ENCODE measurements at places on chromosomes 6 and 20. TPM values are rescaled to one million over a fixed set of nuclear protein-coding genes. Genes with fewer than 3 reads are reported as not detected.
A peak's percentile ranks its signal among the peaks of the same experiment; 100 is the strongest.

MCCD1 gene
- total RNA-seq = not detected

REM1 gene
- not detected for total RNA-seq

NOX3 gene
- not detected for total RNA-seq

DNA sequence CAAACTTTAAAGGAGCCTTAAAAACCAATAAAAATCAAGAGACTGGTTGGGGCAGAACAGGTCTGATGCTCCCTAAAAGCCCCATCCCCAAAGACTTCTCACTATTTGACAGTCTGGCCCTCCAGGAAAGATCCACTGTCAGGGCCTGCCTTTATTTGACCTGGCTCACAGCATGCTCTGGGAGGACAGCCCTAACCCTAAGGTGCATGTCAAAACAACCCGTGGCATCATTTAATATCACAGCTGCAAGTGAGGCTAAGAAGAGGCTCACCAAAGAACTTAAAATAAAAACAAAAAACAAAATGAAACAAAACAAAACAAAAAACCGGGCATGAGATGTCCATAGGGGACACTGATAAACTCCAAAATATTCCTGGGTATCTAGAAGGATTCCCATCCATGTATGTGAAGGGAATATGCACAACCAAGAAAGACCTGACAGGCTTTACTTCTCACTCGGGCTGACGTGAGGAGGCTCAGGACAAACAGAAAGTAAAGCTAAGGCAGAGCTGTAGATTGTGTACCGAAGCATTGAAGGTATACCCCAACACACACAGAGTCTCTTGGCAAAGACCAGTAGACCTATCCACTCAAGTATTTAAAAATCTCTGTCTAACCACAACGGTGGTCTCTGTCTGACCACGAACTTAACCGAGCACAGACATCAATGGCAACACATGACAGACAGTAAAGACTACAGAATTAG, 57.3 kb downstream of the AHI1 start:
- no peak for DNase-seq

GRCh38 chr6:49409951-49410542, 53.0 kb downstream of the MMUT start:
- peak; percentile 67 for DNase-seq

DNA sequence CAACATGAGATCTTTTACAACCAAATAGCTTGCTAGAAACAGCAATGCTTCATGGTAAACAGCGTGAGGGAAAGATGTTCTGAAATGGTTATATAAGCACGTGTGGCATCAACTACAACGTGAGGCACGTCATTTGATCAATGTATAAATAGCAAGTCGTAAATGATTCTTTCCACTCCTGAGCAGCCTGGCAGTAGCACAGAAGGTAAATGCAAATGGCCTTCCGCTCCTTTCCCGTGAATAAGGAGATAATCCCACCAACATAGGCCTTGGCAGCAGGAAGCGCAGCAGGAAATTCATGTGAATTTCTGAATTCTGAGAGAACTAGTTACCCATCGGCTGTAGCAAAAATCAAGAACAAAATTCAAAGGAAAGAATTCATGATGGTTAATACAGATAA, 17.0 kb downstream of the RPS6KA2 start:
- no peak for DNase-seq

DNA sequence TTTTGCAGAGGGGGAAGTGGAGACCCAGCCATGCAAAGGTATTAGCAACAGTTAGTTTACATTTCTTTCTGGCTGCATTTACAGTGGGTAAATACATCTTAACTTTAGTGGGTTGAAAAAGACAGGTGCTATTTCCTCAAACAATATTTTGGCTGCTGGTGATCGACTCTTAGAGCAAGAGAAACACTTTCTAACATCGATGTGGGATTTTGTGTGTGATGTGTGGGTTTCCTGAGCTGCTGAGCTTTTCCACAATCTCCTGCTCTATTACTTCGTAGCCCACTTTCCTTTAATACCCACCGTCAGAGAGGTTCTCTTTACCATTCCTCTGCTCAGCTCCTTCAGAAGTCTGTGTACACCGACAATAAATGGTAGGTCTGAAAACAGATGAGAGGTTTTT, 339.0 kb downstream of the NRN1 start:
- DNase-seq = no peak

- no peak for DNase-seq
Measured at GRCh38 chr6:63447134-63447533, 125.1 kb upstream of the LOC128125822 start.

DNA sequence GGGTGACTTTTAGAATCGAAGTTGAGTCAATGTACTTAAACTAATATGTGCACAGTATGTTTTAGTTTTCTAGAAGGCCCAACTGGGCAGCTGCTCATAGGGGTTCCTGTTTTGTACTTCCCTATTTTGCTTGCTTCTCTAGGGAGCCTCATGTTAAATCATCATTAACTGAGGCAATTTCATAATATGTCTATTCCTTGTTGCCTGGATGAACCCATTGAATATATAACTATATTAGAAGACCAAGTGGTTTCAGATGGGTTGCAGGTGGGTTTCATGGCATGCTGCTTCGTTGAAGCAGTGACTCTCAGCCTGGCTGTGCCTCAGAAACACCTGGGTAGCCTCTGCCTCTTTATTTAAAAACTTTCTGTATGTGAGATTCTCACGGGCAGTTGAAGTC, 22.2 kb downstream of the CARMIL1 start:
- DNase-seq = no peak

All from HFFc6 (cell line).